ENCODE measurements at places on chromosomes 13 and 19. TPM values are rescaled to one million over a fixed set of nuclear protein-coding genes. Genes with fewer than 3 reads are reported as not detected.

DNA sequence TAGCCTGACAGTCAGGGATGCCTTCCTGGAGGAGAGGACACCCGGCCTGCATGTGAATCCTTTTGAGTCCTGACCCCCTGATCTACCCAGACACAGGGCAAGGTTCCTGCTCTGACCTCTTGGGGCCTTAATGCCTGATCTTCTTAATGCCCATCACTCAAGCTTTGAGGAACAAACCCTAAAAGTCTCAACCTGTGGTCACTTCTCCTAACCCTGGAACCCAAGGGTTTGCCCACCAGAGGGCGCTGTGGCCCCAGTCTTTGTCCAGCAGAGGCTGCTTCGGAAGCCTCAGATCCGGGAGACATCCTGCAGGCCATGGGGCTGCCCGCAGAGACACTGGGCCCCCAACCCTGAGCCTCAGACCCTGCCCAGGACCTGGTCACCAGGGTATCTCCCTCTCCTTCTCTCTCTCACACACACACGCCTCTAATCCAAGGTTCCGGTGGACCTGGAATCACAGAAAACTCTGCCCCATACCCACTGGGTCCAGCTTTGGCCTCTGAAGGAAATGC lies 9.8 kb upstream of the DPF1 start:
- no peak overlapping the region for H3K4me3 ChIP-seq
- no peaks in the 10 kb centered on the region for H3K36me3 ChIP-seq
- peak; percentile 99 for DNase-seq
- H3K27ac ChIP-seq = no peak overlapping the region

GRCh38 chr19:40502647-40503319 lies 36.0 kb downstream of the SPTBN4 start:
- DNase-seq = no peak
- H3K27ac ChIP-seq = no peak overlapping the region
- no peaks in the 10 kb centered on the region for H3K4me1 ChIP-seq
- no peaks in the 10 kb centered on the region for H3K36me3 ChIP-seq
- peaks cover 6% of the 10 kb centered on the region for H3K27me3 ChIP-seq
- H3K4me3 ChIP-seq = no peak overlapping the region

GRCh38 chr13:48813518-48813917 lies 159.8 kb downstream of the CYSLTR2 start:
- no peak overlapping the region for H3K27ac ChIP-seq
- no peak overlapping the region for H3K4me3 ChIP-seq
- H3K4me1 ChIP-seq = no peaks in the 10 kb centered on the region
- no peaks in the 10 kb centered on the region for H3K36me3 ChIP-seq
- H3K27me3 ChIP-seq = no peaks in the 10 kb centered on the region

DNA sequence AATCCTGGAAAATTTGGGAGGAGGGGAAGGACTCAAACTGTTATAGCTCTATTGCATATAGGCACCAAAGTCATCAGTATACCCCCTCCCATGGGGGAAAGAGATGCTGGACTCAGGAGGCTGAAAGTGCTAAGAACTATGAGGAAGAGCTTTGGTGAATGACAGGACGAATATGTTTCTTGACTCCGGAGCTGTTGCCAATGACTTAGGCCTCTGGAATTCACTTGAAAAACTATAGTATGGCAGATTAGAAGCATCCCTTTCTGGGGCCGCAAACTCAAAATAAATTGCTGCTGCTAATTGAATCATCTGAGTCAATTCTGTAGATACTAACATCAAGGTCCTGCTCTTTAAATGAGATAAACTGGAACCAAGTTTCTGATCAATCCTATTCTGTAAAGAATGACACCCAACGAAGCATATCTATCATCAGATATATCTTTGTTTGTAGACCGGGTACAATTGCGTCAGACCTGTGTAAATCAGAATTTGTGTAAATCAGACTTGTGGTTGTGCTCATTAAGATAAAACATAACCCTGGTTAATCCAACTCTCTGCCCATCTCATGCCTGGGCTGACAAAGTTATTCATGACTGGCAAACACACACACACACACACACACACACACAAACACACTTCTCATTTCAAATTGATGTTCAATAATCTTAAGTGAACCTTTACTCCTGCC lies 1793.8 kb upstream of the PCDH20 start:
- H3K27me3 ChIP-seq = no peaks in the 10 kb centered on the region
- DNase-seq = no peak
- no peaks in the 10 kb centered on the region for H3K4me1 ChIP-seq

ELOF1 gene
- 88.4 TPM for total RNA-seq

Data from H1 (cell line).